H9 (cell line): ENCODE measurements at places on chromosomes 13 and 19.

DNA sequence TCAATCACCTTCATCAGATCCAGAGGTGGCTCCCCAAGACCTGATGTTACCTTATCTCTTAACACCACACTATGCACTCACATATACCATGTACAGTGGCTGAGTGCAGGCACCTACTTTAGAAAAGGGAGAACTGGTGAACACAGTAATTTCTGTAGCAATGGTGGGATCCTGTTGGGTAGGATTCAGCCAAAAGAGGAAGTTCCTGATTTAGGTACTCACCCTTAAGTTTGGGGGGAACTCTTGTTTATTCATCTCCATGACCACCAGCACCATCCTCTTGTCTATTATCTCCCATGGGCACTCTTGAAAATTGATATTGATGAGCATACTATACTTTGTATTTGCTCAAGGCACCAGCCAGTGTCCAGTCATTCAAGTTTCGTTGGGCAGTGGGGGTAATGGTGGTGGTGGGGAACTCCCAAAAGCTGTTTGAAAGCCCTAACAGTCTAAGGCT lies 324.4 kb downstream of the LMO7 start:
- H3K27ac ChIP-seq: no peak overlapping the region
- H3K4me3 ChIP-seq: no peak overlapping the region
- no peaks in the 10 kb centered on the region for H3K27me3 ChIP-seq
- H3K4me1 ChIP-seq: peaks cover 4% of the 10 kb centered on the region; the same call in 1 of the 2 replicates
- no peaks in the 10 kb centered on the region for H3K36me3 ChIP-seq

GRCh38 chr19:46347985-46348384 lies 1.1 kb downstream of the PPP5C start:
- DNase-seq: no peak
- peak overlapping the region; percentile 97 for H3K4me3 ChIP-seq
- H3K4me1 ChIP-seq: peaks cover 3% of the 10 kb centered on the region; the same call in 1 of the 2 replicates
- peaks cover 25% of the 10 kb centered on the region for H3K36me3 ChIP-seq
- H3K27ac ChIP-seq: no peak overlapping the region
- no peaks in the 10 kb centered on the region for H3K27me3 ChIP-seq

DNA sequence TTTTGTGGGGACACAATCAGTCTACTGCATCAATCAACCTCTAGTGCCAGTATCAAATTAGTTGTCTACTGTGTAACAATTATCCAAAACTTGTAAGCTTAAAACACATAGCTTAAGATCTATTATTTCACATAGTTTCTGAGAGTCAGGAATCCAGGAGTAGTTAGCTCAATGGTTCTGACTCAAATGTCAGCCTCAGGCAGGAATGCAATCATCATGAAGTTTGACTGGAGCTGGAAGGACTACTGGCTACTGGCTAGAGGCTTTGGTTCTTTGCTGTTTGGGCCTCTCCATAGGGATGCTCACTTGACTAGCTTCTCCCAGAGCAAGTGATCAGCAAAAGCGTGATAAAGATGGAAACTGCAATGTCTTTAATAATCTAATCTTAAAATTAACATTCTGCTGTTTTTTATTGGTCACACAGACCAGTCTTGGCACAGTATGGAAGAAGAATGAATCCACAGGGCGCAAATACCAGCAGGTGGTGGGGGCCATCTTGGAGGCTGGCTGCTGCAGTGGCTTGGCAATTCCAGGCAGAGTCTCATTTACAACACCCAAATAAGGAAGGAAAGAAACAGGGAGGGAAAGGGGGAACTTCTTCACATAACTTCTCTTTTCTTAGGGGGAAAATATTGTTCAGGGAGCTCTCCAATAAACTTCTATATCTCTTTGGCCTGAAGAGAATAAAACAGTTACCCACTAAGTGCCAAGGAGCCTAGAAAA lies 15.7 kb downstream of the CAB39L start:
- no peaks in the 10 kb centered on the region for H3K27me3 ChIP-seq
- H3K4me1 ChIP-seq: no peaks in the 10 kb centered on the region
- no peaks in the 10 kb centered on the region for H3K36me3 ChIP-seq
- DNase-seq: no peak
- no peak overlapping the region for H3K27ac ChIP-seq

DNA sequence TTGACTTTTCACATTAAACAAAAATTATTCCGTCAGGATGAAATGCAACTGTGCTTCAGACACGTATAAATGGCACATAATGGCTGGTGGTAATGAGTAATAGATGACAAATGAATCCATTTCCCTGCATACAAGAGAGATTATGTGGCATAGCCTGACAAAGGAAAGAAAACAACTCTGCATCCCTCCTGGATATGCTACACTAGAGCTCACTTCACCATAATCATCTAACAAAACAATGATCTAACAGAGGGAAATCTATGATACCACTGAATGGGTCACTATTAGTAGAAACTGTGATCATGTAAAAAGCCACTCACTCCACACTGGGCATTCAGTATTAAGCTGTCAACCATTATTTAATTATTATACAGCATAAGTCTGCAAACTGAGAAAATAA lies 1498.4 kb downstream of the EFNB2 start:
- H3K27me3 ChIP-seq: no peaks in the 10 kb centered on the region
- peaks cover 2% of the 10 kb centered on the region for H3K36me3 ChIP-seq
- peaks cover 2% of the 10 kb centered on the region; the same call in 1 of the 2 replicates for H3K4me1 ChIP-seq
- H3K27ac ChIP-seq: no peak overlapping the region
- DNase-seq: no peak

GRCh38 chr13:38763446-38764381 lies 76.8 kb downstream of the FREM2 start:
- peak; percentile 37 for DNase-seq
- H3K27me3 ChIP-seq: no peaks in the 10 kb centered on the region
- H3K27ac ChIP-seq: no peak overlapping the region
- H3K36me3 ChIP-seq: peaks cover 14% of the 10 kb centered on the region

- no peaks in the 10 kb centered on the region for H3K27me3 ChIP-seq
- H3K27ac ChIP-seq: no peak overlapping the region
- no peaks in the 10 kb centered on the region for H3K4me1 ChIP-seq
- no peak for DNase-seq
These were observed 18.0 kb downstream of the TCF3 start for GRCh38 chr19:1634242-1634937.

- DNase-seq: no peak
- no peaks in the 10 kb centered on the region for H3K4me1 ChIP-seq
- peaks cover 17% of the 10 kb centered on the region for H3K36me3 ChIP-seq
- peaks cover 2% of the 10 kb centered on the region; the same call in 1 of the 2 replicates for H3K27me3 ChIP-seq
- no peak overlapping the region for H3K27ac ChIP-seq
These were observed 7.6 kb downstream of the PLIN4 start for GRCh38 chr19:4510435-4511255.

- DNase-seq: peak; percentile 65
- no peaks in the 10 kb centered on the region for H3K4me1 ChIP-seq
- H3K4me3 ChIP-seq: no peak overlapping the region
- no peaks in the 10 kb centered on the region for H3K27me3 ChIP-seq
- peaks cover 25% of the 10 kb centered on the region for H3K36me3 ChIP-seq
These were observed 2.2 kb upstream of the CEACAM6 start for GRCh38 chr19:41753159-41753558.

DNA sequence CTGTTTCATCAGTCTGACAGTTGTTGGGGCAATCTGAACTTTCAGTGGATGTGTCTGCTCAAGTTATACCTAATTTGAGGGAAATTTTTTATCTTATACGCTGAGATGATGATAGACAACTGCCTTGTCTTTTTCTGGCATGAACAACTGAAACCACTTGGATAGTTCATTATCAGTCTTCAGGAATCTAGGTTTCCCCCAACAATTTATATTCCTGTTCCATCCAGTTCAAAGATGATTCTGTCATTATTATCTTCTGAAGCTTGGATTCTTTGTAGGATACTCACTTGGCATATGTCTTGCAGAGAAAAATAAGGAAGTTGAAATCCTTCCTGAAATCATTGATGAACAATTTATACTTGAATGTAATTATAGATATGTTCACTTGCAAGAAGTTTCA lies 193.7 kb downstream of the LMO7 start:
- no peak for DNase-seq
- no peak overlapping the region for H3K27ac ChIP-seq

DNA sequence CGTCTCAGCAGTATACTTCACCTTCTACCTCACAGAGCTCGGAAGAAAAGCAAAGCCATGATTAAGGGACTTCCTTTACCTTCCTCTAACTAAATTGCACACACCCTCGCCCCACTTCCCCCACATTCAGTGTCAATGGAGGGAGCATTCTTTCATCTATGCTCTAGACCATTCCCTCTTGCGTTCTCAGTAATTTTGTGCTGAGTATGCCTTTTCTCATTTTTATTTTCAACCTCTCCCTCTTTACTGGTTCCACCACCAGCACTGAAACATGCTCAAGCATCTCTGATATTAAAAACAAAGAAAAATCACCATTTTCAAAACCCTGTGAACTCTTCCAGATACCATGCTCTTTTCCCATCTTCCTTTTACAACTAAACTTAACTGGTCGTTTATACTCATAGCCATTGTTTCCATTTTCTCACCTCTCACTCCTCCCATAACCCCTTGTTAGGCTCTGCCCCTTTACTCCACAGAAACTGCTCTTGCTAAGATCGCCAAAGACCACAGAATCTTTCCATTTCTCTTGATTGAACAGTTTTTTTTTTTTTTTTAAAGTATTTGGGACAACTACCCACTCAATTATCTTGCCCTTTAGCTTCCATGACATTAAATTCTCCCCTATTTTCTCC lies 32.4 kb downstream of the SERPINE3 start:
- no peak overlapping the region for H3K4me3 ChIP-seq
- no peaks in the 10 kb centered on the region; the same call in 1 of the 2 replicates for H3K4me1 ChIP-seq
- peaks cover 24% of the 10 kb centered on the region; the same call in 2 of the 3 replicates for H3K36me3 ChIP-seq
- no peak overlapping the region for H3K27ac ChIP-seq
- H3K27me3 ChIP-seq: no peaks in the 10 kb centered on the region

- H3K4me3 ChIP-seq: no peak overlapping the region
- H3K4me1 ChIP-seq: no peaks in the 10 kb centered on the region
- no peak for DNase-seq
- H3K27me3 ChIP-seq: no peaks in the 10 kb centered on the region
These were observed 21.5 kb upstream of the SDHAF1 start for GRCh38 chr19:35973487-35973886.

DNA sequence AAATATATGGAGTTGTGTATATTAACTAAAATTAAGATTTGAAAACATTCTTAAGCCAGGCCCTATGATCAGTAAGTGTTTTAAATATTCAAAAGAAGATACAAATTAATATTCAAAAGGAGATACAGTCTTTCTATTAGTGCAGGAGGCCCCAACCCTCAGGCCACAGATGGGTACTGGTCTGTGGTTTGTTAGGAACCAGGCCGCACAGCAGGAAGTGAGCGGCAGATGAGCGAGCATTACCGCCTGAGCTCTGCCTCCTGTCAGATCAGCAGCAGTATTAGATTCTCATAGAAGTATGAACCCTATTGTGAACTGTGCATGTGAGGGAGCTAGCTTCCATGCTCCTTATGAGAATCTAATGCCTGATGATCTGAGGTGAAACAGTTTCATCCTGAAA lies 232.9 kb downstream of the FOXO1 start:
- no peak overlapping the region for H3K4me3 ChIP-seq
- DNase-seq: no peak
- no peaks in the 10 kb centered on the region for H3K36me3 ChIP-seq
- H3K4me1 ChIP-seq: no peaks in the 10 kb centered on the region

DNA sequence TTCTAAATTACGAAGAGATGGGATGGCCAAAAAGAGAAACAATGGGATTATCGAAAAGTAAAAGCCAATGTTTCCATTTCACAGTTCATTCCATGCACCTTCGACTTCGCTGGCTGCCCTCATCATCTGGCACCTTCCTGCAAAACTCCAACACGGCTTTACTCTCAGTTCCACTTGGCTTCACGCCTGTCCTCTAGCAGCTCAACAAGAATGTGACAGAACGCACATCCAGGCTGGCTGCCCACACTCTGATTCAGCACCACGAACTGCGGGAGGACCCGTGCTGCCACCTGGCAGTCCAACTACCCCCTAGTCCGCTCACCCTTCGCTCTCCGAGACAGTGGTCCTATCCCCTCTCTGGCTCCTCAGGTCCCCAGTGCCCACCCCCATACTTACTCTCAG lies 11.7 kb downstream of the ATP7B start:
- DNase-seq: no peak
- no peaks in the 10 kb centered on the region; the same call in 2 of the 3 replicates for H3K36me3 ChIP-seq
- H3K27me3 ChIP-seq: no peaks in the 10 kb centered on the region
- H3K4me3 ChIP-seq: no peak overlapping the region
- peaks cover 8% of the 10 kb centered on the region; the same call in 1 of the 2 replicates for H3K4me1 ChIP-seq

GRCh38 chr13:60112771-60113170 lies 51.0 kb downstream of the DIAPH3 start:
- DNase-seq: no peak
- peaks cover 33% of the 10 kb centered on the region for H3K36me3 ChIP-seq
- H3K27ac ChIP-seq: no peak overlapping the region
- H3K4me1 ChIP-seq: no peaks in the 10 kb centered on the region
- H3K27me3 ChIP-seq: no peaks in the 10 kb centered on the region

DNA sequence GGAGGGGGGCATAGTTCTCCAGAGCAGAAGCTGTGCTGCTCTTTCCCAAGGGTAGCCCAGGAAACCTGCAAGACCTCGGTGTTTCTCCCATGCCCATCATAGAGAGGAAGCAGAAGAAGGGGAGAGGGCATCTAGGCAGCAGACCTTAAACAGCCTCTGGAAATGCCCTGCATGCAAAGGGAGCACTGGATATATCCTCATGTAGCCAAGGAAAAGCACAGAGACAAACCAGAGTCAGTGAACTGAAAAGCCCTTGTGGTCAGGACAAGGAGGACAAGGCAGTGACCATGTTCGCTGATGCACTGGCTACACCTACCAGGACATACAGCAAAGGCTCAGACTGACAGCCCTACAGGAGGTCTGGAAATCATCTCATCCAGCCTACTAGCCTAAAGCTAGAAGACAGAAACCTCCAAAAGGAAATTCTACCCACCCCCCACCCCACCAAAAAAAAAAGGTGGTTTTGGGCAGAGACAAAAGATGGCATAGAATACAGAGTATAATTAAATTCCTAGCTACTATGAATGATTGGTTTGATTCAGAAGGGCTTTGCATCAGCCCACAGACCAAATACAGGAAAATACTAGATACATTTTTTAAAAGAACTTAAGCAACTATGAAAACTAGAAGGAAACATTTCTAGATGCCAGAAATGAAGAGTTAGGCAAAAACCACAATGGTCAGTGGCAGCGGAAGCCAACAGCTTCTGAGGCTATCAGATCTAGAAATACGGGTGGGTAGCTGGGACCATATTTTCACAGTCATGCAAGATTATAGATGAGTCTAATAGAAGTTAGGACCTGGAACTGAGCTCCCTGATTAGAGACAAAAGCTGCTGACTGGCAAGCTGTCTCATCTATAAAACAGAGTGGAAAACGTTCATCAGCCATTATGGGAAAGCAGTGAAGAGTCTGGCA lies 4.4 kb upstream of the TBC1D4 start:
- no peaks in the 10 kb centered on the region for H3K4me1 ChIP-seq
- H3K36me3 ChIP-seq: no peaks in the 10 kb centered on the region
- H3K27me3 ChIP-seq: no peaks in the 10 kb centered on the region
- H3K27ac ChIP-seq: no peak overlapping the region
- no peak overlapping the region for H3K4me3 ChIP-seq
